ENCODE measurements at places on chromosomes 3 and 15.
A peak's percentile ranks its signal among the peaks of the same experiment; 100 is the strongest.

- DNase-seq, result no peak
Observed at GRCh38 chr15:58746174-58746573, 3.3 kb downstream of the ADAM10 start.

- DNase-seq, result no peak
Observed at GRCh38 chr3:181311186-181311585, 321.6 kb upstream of the DNAJC19 start.

- no peak for DNase-seq
Observed at GRCh38 chr3:79310016-79310415, 457.8 kb downstream of the ROBO1 start.

- DNase-seq, result no peak
Observed at GRCh38 chr15:41503669-41504010, 10.0 kb downstream of the ITPKA start.

DNA sequence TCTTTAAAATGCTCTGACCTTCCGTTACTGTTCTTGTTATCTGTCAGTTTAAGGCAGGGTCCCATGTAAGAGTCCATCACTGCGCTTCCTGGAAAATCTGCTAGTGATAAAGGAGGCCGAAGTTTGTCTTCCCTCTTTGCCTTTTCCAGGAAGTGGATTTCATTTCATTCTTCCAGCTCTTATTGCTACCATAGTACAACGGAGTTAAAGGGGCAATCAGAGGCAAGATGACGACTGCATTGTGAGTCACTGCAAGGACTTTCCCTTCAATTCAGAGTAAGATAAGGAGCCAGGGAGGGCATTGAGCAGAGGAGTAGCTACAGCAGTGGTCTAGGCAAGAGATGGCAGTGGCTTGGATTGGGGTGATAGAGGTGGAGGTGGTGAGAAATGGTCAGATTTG lies 17.2 kb upstream of the DET1 start:
- DNase-seq, result no peak

GRCh38 chr3:52144034-52144795 lies 10.0 kb downstream of the POC1A start:
- DNase-seq, result peak; percentile 79

DNA sequence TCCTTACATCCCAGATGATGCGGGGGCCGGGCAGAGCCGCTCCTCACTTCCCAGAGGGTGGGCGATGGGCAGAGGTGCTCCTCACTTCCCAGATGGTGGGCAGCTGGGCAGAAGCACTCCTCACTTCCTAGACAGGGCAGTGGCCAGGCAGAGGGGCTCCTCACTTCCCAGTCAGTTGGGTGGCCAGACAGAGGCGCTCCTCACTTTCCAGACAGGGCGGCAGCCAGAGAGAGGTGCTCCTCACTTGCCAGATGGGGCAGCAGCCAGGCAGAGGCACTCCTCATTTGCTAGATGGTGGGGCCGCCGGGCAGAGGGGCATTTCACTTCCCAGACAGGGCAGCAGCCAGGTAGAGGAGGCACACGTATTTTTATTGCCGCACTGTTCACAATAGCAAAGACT lies 622.0 kb upstream of the KCNMB2 start:
- DNase-seq, result no peak
